ENCODE measurements at places on chromosomes 7 and 10.

DNA sequence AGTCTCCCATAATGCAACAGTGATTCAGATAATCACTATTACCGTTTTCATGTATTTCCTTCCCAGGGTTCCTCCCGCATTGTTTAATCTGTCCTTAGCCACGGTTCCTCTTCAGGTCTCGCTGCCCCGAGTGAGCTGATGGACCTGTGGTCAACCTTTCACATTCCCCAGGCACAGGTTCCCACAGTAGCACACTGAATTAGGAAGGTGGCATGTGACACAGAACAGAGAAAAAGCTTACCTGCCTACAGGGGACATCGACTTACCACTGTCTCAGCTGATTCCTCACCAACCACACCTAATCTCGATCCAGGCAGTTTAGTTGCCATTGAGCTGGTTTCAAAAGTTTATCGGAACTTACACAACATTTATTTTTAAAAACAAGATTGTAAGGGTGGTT is 72.2 kb downstream of the MTURN start:
- no peak for DNase-seq

- no peak for DNase-seq
These were observed 6.2 kb downstream of the FAM180A start for GRCh38 chr7:135742371-135742770.

GRCh38 chr10:91006752-91007346 is 86.0 kb upstream of the ANKRD1 start:
- no peak for DNase-seq

GRCh38 chr7:94067047-94067446 is 62.9 kb upstream of the BET1 start:
- no peak for DNase-seq

DNA sequence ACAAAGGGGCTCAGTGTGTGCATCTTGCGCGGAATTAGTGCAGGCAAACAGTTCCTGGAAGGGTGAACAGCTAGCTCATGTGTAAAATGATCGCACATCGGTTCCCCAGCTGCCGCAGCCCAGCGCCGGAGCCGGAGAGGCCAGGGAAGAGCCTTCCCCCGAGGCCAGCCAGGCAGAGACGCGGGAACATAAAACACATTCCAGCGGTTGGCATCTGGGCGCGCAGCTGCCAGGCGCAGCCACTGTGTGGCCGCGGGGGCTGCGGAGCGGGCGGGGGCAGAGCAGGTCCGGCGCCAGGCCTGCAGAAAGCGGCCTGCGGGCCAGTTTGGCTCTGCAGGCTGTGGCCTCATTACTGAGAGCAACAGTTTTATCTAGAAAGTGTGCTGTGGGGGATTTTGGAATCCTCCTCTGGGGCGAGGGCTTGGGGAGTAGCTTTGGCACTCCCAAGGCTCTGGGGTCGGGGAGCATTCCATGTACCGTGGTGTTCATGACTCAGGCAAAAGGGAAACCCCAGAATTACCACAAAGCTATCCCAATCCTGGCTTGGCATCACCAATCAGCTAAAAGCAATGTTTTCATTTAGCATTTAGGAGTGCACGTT is 74.3 kb downstream of the SAMD9 start:
- DNase-seq, result peak; percentile 61

- no peak for DNase-seq
These were observed 194.3 kb downstream of the ELFN1 start for GRCh38 chr7:1864161-1864940.

DNA sequence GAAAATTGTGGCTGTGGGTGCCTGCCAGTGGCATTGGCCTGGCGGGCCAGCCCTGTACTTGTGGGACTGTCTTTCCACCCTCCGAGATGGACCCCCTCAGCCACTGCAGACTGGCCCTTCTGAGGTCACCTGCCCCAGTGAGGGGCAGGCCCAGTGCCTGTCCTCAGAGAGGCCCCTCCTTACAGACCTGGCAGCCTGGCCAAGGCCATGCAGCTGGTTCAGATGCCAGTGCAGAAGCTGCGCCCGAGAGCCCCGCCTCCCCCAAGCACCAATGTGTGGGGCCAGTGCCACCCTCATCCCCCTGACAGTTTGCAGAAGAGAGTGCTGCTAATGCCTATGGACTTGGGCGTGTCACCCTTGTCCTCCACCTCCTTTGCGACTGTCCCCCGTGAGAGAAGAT is 10.0 kb downstream of the ZNF316 start:
- DNase-seq, result no peak

DNA sequence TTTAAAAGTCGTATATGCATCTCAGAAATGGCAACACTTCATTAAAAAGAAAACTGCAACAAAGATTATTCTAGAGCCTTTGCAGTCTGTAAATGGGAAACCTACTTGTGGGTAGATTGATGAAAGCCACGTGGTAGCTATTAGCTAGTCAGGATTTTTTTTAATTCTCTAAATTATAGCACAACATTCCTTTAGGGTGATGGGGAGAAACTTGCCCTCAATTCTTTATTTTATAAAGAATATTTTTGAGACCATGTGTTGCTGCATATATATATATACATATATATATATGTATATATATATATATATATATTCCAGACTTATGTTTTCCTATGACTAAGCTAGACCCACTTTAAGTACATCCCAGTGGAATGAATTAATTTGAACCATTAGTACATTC is 118.0 kb downstream of the PPP1R3A start:
- DNase-seq, result no peak

- no peak for DNase-seq
These were observed 34.8 kb upstream of the BNIP3 start for GRCh38 chr10:132016514-132016913.

- DNase-seq, result no peak
These were observed 10.8 kb upstream of the PHYH start for GRCh38 chr10:13310518-13311176.

DNA sequence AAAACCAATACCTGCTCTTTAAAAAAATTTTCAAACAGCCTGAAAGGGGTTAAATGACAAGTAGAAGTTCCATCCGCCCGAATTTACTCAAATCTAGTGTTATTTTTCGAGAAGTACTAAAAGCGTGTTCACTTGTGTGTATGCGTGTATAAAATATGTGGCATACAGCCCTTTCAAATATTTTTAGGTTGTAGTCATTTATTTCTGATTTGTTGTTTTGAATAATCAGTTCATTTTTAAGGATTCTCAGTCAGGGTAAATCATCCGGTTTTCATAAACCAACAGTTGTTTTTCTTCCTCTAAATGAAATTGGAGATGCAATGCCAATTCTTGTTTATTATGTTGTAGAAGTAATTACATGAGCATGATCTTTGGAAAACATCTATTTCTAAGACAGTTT is 6.9 kb upstream of the SUN1 start:
- no peak for DNase-seq

DNA sequence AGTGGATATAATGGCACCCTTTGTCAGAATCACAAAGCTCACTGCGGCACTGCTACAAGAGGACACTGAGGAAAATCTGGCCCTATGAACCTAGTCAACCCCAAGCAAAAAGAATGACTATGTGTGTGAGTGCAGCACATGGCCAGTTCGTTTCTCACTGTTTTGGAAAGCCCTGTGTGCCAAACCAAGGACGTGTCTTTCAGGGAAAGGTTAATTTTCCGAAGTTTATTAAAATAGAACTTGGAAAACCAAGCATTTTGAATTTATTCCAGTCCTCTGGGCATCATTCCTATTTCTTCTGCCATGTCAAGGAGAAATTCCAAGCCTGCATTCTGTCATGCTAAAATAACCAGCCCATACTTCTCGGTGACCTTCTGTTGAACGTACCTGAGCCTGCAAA is 471.8 kb downstream of the PLXDC2 start:
- no peak for DNase-seq

- no peak for DNase-seq
These were observed 20.3 kb upstream of the PFKP start for GRCh38 chr10:3046981-3047547.

DNA sequence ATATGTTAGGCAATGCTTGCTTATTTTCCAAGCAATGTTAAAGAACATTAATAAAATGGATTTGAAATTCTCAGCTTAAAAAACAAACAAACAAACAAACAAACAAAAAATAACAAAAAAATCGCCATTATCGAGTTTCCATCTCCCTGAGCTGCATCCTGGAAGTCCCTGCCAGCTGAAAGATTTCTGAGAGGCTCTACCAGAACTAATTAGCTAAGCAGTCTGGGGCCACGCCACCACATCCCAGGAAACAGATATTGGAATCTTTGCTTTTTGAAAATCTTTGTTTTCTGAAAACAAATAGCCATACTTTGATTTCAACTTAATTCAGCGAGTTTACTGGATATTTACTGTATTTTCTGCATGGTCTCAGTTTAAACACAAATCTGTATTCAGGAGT is 143.6 kb downstream of the LSMEM1 start:
- DNase-seq, result no peak

- DNase-seq, result no peak
These were observed 69.7 kb downstream of the NPS start for GRCh38 chr10:127618797-127619196.

DNA sequence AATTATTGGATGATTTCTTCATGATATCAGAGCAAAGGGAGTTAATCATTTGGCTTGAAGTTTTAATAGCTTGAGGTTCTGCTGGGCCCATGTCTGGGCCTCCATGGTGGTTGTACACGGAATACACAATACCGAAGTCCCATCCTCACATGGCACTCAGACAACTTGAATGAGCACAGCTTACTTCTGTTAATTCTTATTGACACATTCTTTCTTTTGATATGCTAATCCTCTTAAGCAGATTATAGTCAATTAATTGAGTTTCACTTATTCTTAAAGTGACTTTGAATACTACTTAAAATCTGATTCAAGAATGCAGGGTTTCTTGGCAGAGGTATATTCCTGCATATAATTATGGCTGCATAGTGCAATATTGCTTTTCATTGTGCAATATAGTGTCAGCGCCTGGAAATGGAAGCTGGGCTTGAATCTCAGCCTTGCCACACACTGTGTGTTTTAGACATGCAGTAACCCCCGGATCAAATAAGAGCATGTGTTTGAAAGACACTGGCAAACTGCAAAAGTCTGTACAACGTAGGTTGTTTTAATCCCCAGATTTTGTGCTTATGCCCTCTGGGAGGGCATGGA is 543.5 kb upstream of the ADARB2 start:
- no peak for DNase-seq

GRCh38 chr10:17851611-17852010 is 42.5 kb downstream of the MRC1 start:
- DNase-seq, result no peak

DNA sequence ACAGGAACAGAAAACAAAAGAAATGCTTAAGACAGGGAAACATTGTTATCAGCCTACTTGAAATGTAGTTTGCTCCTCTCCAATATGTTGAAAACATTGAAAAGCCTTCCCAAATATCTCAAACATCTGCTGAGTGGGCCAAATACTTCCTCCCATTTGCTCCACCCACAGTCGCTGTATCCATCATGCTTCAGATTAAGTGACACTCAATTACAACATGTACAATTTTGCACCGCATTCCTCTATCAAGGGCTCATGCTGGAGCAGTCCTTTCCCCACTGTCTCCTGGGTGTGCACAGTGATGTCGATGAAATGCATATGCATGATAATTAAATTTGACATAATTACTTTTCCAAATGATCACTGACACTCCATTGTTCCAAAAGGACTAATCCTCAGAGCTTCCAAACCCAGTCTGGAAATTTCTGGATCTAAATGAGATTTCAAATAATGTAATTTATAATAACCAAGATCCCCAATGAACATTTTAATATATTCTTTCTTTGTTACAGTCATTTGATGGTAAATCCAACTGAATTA is 604.6 kb downstream of the GRID1 start:
- no peak for DNase-seq

GRCh38 chr7:11533229-11533820 is 298.7 kb downstream of the THSD7A start:
- DNase-seq, result no peak

GRCh38 chr7:149846436-149847046 is 8.4 kb downstream of the ZNF862 start:
- no peak for DNase-seq

- no peak for DNase-seq
These were observed 271.0 kb upstream of the PODXL start for GRCh38 chr7:131827421-131827820.

- DNase-seq, result no peak
These were observed 344.1 kb upstream of the PRKCQ start for GRCh38 chr10:6924166-6924565.

GRCh38 chr10:121580276-121581116 is 17.7 kb downstream of the FGFR2 start:
- no peak for DNase-seq

Measured in NCI-H2227 treated with DMSO at 0.1 percent for 48 hours (cell line).